Left ventricle myocardium superior (tissue), 1 donor: ENCODE measurements at places on chromosomes 3 and 15. TPM values are rescaled to one million over a fixed set of nuclear protein-coding genes. Genes with fewer than 3 reads are reported as not detected.
A peak's percentile ranks its signal among the peaks of the same experiment; 100 is the strongest.

The DLEC1 gene
- 1.1 TPM for total RNA-seq

The ZNF106 gene
- total RNA-seq, result 558 TPM

The CAMKV gene
- total RNA-seq, result not detected

The SKOR1 gene
- total RNA-seq, result 0.07 TPM

The TERC gene
- 3.5 TPM for total RNA-seq

The TNNC1 gene
- 8,945 TPM for total RNA-seq

The NR1I2 gene
- total RNA-seq, result 0.12 TPM

DNA sequence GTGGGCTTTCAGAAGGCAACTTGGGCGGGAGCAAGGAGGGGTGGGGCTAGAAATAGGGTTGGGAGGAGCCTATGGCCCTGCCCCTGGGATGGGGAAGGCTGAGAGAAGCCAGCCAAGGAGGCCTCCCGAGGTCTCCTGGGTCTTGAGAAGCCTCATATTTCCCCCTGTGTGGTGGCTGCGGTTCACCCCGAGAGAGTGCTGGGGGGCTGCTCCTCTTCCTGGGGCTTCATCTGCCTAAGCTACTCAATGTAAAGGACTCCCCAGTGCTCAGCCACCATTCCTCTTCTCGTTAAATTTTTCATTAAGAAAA is 174.3 kb downstream of the SMAD6 start:
- no peak for DNase-seq

DNA sequence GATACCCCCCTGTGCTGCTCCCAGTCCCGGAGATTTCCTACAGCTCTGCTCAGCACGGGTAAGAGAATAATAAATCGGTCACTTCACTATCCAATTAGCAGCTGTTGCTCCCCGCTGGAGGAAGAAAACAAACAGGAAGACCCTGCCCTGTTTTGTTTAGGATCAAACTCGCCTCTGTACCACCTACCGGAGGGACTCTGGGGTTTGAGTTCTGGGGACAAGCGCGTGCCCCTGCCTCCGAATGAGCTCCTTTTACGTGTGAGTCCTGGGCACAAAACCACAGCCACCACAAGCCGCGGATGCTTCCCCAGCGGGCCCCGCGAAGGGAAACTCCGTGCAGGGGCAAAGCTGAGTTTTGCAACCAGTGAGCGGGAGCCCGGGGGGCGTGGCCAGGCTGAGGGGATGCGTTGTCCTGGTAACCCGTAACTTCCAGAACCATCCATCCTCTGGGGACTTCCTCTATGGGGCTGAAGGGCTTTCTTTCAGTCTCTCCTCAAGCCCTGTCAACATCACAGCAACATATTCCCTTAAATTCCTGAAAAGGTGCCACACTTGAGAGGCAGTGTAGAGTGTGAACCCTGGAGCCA is 315.7 kb upstream of the PROK2 start:
- DNase-seq, result peak; percentile 87

DNA sequence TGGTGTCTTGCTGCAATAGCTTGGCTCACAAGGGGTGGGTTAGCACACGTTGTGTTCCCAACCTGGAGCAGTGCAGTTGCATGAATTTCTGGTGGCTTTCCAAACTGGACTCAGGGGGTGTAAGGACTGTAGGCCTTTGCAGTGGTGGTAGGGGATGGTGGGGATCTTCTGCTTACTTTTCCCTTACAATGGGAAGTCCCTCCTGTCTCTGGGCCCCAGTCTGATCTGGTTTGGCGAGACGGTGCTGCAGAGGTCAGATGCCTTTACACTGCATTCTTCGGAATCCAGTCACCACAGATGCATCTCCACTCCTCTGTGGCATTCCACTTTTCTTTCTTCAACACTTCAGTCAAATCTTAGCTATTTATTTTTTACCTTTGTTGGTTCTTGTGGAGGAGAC is 132.1 kb downstream of the DOCK3 start:
- no peak for DNase-seq

- DNase-seq, result no peak
Observed at GRCh38 chr3:56899078-56899477, 97.3 kb upstream of the ARHGEF3 start.

- no peak for DNase-seq
Observed at GRCh38 chr15:68821841-68822381, 1.2 kb upstream of the ANP32A start.

GRCh38 chr15:60371175-60372051 is 26.4 kb downstream of the ANXA2 start:
- DNase-seq, result peak; percentile 57

GRCh38 chr3:144343777-144344176 is 372.2 kb downstream of the DIPK2A start:
- no peak for DNase-seq
